AML-193 (cell line): ENCODE measurements at places on chromosomes 16 and 17.

- DNase-seq, result no peak
Measured at GRCh38 chr16:27676839-27677238, 126.9 kb downstream of the KATNIP start.

DNA sequence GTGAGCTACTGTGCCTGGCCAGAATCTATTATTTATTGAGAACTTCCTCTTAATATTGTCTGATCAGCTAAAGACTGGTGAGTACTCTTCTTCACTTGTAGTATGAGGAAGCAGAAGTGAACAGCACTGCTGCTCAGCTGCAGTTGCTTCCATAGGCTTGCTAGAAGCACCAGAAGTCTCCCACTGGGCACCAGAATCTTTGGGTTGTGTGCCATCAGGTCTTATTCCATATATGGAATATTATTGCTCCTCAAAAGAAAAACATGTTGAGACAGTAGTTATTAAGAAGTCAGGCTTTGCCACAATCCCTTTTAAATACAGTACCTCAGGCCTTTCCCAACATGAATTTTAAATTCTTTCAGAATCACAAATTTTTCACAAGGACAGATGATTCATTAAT, 17.2 kb downstream of the SNTB2 start:
- DNase-seq, result peak; percentile 28

DNA sequence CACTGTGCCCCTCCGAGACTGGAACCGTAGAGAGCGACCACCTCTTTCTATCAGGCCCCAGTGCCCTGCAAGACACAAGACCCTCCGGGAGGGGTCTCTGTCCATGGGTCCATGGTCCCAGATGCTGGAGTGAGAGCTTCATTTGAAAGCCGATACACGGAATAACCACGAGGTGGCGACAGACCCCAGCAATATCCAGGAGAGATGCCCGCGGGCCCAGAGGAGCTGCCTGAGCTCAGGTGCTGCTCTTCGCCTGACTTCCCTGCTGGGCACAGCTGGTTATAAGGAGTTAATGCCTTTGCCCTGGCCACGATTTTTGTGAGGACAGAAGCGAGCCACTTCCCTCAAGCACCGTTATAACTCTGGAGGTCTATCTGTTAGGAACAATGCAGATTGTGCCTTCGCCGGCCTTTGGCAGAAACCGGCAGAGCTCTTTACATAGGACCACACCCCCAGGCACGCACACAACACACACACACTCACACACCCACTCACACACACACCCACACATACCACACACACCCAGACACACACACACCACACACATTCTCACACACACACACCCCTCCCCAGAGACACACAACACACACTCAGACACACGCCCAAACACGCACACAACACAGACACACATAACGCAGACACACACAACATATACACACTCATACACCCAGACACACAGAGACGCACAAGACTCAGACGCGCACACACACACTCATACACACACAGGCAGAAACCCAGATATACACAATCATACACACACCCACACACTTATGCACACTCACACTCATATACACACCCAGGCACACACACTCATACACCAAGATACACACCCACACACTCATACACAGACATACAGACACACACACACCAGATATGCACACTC, 436.4 kb downstream of the SOX9 start:
- peak; percentile 60 for DNase-seq

DNA sequence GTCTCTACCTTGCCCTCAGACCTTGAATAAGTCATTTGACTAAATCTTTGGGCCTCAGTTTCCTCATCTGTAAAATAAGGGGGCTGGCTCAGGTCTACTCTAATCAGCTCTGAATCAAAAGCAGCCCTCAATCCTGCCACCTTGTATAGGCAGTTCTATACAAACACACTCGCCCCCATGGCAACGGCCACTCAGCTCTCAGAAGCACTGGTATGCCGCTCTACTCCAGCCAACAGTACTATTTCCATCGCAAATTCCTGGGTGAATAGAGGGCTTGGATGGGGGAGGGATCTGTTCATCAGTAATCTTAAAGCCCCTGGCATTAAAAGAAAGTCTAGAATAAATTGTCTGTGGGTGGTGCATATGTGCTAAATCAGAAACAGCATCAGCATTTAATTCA, 21.2 kb upstream of the TAOK1 start:
- DNase-seq, result no peak

DNA sequence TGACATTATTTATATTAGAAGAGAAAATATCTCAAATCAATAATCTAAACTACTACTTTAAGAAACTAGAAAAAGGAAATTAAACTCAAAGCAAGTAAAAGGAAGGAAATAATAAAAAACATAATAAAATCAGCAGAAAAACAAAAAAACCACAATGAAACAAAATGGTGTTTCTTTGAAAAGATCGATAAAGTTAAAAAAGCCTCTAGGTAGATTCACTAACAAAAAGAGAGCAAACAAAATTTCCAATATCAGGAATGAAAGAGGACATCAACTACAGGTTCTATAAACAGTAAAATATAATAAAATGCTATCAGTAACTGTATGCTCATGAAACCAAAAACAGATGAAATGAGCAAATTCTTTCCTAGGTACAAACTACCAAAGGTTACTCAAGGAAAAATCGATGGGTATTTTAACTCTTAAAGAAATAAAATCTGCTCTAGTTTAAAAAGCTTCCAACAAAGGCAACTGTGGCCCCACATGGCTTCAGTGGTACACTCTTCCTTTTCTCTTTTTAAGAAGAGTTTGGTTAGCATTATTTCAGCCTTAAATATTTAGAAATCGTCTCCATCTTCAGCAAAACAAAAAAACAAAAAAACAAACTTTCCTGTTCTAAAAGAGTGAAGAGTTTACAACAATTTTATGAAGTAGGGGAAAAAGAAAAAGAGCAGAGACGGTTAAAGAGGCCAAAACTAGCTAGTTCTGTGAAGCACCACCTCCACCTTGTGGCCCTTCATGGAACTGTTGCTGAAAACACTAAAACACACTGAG, 102.2 kb downstream of the TRIM37 start:
- peak; percentile 82 for DNase-seq

DNA sequence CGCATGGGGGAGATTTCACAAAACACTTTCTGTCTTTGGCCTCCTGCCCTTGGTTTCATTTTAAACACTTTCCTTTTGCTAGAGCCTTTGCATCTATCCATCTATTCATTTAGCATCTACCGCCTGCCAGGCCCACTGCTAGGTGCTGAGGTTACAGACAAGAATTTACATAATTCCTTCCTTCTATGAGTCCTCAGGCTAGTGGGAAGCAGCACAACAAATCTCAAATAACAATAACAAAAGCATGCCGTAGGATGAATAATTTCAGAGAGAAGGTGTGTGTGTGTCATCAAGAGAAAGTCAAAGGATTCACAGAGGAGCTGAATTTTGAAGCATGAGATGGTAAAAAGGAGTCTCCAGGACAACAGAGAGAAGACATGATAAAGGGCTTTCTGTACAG, 6.1 kb upstream of the SLC46A1 start:
- DNase-seq, result no peak

DNA sequence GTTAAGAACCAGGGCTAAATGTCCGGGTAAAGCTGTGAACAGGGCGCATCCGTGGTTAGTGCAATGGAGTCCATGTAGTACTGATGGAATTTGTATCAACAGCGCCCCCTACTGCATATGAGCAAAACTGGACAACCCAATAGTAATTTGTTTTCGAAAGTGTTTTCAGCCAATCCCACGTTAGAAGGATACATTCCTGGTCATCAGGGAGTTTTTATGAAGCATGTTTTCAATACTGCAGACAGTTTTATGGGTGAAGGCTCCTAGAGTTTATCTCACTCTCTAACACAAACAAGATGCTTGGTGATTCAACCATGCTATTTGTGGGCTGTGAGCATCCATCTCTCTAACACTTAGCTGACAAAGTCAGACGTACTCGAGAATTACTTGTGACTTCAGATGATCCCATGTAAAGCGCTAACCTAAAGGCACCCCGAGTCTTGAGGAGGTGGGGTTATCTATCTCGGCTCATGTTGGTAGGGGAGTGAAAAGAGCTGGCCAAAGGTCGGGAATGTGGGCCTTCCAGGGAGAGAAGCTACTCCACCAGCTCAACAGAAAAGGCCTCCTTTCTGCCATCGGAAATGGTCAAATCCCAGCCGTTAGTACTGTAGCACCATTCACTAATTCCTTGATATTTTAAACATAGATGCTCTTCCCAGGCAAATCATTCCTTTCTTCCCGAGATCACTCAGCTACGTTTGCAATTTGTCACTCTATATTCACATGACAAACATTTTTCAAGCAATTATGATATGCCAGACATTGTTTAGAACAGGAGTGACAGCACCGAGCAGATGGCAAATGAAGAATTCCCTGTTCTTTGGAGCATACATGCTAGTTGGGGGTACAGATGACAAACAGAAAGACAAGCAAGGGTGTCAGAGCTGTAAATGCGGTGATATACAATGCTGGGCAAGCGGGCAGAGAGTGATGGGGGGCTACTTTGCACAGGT, 46.9 kb upstream of the HNF1B start:
- DNase-seq, result peak; percentile 72

DNA sequence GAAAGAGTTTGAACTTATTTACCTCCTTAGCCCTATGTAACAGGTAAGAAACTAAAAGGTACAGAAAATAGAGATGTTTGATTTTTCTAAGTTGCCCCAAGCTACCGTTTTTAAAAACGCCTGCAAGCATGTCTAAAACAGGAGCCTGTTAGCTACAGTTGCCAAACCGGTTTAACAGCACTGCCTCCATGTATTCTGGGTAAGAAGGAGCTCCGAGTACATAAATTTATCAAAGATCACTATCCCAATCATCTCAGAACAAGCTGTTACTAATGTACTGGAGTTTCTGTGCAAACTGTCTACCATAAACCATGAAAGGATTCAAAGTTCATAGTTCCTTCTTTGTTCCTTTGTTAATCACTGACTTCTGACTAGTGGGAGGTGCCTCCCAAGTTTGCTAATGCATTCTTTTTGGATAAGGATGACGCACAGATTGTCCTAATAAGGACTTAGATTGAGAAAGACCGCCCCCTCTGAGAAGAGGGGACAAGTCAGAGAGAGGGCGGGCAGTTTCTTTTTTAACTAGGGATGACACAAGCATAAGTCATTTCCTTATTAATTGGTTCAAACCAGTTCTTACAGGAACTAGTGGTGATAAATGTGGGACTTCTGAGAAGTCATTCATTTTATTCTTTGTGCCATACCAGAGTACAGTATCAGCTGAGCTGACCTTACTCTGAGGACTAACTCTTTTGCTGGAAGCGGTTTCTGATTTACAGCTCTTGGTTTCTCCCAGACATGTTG, 55.3 kb downstream of the TUBD1 start:
- DNase-seq, result peak; percentile 100

DNA sequence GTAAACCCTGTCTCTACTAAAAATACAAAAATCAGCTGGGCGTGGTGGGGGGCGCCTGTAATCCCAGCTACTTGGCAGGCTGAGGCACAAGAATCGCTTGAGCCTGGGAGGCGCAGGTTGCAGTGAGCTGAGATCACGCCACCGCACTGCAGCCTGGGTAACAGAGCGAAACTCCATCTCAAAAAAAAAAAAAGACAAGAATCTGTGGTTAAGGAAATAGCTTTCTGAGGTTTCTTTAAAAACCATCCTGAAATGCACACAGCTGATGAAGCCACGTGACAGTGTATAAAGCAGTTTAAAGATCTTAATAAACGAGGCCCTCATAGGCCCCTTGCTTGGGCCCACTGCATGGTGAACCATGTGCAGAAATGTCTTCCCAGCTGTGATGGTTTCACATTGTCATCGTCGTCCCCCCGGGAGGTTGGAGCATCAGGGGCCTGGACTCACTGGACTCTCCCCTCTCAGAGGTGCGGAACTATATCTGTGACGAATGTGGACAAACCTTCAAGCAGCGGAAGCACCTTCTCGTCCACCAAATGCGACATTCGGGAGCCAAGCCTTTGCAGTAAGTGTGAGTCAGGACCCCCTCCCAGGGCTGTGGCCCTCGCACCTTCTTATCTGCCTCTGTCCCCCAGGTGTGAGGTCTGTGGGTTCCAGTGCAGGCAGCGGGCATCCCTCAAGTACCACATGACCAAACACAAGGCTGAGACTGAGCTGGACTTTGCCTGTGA, 16.2 kb downstream of the ZNF276 start:
- DNase-seq, result no peak

DNA sequence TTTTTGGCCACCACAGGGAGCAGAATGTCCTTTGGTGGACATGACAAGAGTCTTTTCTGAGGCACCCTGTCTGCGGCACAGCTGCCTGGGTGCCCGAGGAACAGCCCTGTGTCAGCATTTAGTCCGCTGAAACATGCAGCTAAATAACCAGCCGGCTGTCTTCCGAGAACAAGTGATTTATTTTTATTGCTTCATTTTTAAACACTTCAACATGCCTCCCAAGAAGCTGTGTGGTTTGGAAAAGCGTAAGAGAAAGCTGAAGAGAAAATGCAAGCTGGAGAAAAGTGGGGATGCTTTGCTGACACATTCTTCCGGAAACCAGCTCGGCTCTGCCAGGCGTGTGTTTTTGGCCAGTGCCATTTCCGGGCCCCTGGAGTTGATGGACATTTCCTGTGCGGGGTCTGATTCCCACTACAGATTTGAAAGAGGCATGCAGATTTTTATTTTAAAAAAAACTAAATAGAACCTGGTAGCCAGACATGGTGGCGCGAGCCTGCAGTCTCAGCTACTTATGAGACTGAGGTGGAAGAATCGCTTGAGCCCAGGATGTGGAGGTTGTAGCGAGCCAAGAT, 94.7 kb downstream of the SEC14L1 start:
- no peak for DNase-seq

- DNase-seq, result no peak
Measured at GRCh38 chr16:51816929-51817328, 665.9 kb upstream of the SALL1 start.

GRCh38 chr17:1485423-1486376, 6.8 kb downstream of the MYO1C start:
- no peak for DNase-seq

DNA sequence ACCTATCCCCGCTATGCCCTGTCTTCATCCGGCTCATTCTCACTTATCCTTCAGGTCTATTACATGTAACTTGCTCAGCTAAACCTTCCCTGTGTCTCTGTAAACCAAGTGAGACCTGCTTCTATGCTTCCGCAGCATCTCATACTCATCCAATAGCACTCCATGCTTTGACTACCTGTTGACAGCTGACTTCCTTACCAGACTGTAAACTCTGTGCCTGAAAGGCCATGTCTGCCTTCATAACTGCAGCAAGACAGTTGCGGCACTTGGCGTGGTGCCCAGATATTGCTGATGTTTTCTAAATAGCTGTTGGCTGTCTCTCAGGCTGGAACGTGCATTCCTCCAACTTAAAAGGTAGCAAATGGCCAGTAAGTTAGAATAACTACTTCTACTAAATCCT, 1.8 kb upstream of the OR1E1 start:
- no peak for DNase-seq

DNA sequence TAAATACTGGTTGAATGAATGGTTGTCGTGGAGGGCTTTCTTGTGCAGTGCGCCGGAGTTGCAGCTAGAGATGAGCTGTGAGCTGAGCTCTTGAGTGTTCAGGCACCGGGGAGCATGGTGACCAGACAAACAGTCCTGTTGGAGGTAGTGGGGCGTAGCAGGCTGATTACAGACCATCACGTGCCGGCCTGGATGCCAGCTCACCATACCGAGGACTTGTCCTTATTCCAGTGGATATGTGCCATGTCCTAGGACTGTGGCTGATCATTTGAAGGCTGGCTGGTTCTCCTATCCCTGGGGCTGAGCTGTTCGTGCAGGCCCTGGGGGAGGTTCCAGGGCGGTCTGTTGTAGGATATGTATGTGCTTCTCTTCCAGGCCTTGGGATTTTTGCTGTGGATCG, 60.0 kb downstream of the ABCC1 start:
- no peak for DNase-seq
